ENCODE measurements at places on chromosomes 16 and 17.

GRCh38 chr17:269616-270514 is 82.7 kb downstream of the RPH3AL start:
- no peak for DNase-seq

DNA sequence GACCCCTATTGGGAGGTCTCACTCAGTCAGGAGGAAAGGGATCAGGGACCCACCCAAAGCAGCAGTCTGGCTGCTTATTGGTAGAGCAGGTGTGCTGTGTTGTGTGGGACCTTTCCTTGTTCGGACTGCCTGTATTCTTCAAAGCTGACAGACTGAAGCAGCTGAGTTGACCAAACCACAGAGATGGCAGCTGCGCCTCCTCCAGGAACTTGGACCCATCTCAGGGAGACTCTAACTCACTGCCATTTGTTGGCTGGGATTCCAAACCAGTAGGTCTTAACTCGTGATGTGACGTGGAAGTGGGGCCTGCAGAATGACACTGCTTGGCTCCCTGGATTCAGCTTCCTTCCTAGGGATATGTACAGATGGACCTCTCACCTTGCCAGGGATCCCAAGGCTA is 9.6 kb upstream of the UQCRC2 start:
- DNase-seq: no peak

DNA sequence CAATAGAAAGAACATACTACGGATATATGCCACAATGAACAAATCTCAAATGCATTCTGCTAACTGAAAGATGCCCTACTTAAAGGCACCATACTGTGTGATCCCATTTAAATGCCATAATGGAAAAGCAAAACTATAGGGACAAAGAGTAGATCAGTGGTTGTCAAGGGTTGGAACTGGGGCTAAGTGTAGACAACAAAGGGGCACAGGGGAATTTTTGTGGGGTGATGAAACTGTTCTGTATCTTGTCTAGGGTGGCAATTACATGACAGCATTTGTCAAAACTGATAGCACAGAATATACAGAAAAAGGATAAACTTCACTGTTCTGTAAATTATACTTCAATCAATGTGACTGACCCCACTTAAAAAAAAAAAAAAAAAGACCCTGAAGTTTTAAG is 17.7 kb downstream of the GFOD2 start:
- no peak for DNase-seq

GRCh38 chr16:6600167-6600566 is 732.5 kb upstream of the RBFOX1 start:
- DNase-seq: no peak

DNA sequence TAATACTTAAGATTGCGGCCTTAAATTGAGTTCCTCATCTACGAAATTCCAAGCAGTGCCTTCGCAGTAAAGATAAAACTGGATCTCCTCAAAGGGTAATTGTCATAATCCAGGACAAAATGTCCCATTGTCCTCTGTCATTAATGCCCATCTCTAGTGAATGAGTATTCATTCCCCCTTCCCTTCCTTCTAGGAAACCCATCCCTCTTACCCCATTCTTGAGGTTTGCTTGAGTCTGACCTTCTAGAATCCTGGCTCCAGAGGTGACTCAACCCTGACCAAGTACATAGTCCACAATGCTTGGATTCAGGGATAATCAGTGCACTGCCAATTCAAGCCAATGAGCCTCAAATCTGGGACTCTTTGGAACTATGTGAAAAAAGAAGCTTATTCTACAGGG is 47.0 kb upstream of the MAF start:
- DNase-seq: no peak

DNA sequence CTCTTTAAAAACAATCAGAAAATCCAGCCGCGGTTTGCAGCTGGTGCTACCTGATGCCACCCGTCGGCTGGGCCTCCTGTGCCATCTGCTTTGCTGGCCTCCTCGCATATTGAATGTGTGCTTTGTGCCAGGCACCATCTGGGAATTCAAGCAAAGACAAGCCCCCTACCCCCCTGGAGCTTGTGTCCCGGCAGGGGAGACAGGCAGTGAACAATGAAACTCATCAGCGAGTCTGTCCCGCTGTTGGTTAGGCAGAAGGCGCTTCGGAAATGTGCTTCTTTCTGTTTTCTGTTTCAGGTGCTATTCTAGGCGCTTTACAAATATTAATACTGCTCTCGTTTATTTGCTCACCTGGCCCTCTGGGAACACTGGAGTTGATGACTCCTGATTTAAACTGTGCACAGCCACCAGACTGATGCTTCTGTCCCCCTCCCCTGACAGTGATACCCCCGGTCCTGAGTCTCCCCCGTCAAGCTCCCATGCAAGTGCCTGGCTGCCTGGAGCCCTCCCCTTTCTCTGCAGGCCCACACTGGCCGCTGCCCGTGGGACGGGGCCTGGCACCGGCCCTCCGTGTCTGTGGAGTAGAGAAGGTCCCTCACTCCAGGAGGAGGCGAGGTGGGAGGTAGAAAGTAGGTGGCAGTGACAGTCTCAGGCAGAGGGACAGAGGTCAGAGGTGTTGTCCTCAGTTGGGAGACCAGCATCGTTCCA is 126.1 kb upstream of the PLCG2 start:
- DNase-seq: no peak

- DNase-seq: no peak
Measured at GRCh38 chr16:64830653-64831052, 291.2 kb downstream of the CDH11 start.

GRCh38 chr16:80627108-80627507 is 86.3 kb downstream of the DYNLRB2 start:
- DNase-seq: no peak
